ENCODE measurements at places on chromosomes 16 and 17.

DNA sequence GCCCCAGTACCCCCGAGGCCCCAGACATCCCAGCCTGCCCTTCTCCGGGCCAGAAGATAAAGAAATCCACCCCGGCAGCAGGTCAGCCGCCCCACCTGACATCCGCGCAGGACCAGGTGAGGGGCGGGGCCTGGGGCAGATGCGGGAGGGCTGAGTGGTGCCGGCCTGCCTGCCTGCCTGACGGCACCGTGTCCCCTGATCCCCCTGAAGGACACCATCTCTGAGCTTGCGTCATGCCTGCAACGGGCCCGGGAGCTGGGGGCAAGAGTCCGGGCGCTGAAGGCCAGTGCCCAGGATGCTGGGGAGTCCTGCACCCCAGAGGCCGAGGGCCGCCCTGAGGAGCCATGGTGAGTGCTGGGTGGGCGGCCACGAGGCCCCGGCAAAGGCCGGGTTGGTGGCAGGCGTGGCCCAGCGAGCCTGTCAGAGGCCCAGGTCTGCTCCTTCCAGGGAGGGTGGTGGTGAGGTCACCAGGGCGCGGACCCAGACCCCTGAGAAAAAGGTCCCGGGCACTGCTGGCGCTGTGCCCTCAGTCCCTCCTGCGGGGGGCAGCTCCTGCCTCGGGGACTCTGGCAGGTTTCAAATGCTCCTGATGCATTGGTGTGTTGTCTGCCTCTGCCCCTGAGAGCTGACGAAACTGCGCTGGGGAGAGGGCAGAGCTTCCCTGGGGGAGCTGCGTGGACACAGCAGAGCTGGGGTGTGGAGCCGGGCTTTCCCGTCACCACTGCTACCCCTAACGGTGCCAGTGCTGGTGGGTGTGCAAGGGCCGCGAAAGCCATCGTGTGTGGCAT lies 1.2 kb downstream of the CDT1 start:
- DNase-seq: no peak

- no peak for DNase-seq
These were observed 789 bp downstream of the CSNK1D start for GRCh38 chr17:82272495-82273326.

- DNase-seq: no peak
These were observed 13.2 kb downstream of the ZNF469 start for GRCh38 chr16:88395669-88396584.

DNA sequence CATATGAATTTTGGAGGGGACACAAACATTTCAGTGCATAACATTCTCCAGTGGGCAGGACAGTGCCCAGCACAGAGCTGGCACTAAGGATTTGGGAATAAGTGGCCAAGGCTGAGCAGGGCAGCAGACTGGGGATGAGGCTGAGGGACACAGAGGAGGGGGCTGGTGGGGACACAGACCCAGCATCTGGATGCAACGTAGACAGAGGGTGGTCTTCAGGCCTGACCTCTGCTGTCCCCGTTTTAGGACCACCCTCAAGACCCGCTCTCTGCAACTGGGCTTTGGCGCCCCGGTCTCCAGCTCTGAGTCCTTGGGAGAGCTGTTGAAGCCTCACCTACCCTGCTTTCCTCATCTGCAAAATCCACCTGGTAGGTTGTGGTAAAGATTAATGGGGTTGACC lies 3.3 kb upstream of the PRSS33 start:
- DNase-seq: no peak

DNA sequence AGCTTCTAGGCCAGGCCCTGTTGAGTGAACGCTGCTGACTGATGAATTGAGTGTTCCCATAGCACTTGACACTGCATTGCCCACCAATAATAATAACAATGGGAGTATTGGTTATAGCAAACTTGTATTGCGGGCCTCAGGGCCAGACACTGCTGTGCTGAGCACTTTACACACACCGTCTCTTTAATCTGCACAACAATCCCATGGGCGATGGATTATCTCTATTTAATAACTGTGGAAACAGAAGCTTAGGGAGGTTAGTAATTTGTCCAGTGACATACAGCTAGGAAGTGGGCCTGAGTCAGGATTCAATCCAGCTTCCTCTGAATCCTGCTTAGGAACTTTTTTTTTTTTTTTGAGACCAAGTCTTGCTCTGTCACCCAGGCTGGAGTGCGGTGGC lies 11.2 kb downstream of the ARHGAP23 start:
- no peak for DNase-seq

- no peak for DNase-seq
These were observed 340.3 kb upstream of the CDH5 start for GRCh38 chr16:66026211-66026610.

DNA sequence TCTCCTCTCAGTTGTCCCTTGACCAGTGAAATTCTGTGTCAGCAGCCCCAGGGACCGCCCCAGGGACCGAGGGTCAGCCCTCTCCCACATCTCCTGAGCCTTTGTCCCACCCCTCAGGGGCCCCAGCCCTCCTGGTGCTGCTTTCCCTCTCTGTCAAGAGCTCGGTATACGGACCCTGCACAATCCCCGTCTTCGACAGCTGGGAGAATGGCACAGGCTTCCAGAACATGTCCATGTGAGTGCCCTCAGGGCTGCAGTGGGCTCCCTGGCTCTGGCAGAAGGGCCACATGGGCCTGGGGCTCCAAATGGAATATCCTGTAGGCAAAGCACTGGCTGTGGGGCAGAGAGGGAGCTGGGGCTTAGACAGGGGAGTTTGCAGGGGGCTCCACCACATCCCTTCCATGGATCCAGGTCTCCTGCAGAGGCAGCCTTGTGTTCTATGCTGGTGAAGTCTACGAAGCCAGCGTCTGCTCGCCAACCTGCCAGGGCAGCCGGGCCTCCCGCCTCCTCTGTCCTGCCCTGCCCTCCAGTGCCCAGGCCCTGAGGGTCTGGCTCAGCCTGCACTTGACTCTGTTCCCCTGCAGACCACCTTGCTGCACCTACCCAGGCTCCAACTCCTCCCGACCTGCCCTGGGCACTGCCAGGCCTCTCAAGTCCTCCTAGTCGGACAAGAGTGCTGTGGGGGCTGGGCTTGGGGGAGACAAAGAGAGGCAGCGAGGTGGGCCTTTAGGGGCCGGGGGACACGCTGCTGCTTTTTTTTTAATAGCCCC lies 28.0 kb downstream of the ADGRG5 start:
- DNase-seq: no peak

DNA sequence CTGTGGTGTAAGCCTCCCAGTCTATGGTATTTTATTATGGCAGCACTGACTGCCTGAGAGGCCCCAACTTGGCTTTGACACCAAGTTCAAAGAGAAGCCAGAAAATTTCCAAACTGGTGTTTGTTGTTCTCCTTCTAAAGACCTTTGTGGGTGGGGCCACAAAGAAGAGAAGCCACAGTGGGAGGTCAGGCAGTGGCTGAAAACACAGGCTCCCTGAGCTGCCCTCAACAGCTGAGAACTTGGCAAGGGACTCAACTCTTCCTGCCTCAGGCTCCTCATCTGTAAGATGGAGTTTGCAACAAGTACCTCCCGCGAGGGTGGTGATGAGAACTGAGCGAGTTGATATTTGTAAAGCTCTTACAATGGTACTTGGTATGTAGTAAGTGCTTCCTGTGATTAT lies 18.2 kb downstream of the CES5A start:
- DNase-seq: no peak

DNA sequence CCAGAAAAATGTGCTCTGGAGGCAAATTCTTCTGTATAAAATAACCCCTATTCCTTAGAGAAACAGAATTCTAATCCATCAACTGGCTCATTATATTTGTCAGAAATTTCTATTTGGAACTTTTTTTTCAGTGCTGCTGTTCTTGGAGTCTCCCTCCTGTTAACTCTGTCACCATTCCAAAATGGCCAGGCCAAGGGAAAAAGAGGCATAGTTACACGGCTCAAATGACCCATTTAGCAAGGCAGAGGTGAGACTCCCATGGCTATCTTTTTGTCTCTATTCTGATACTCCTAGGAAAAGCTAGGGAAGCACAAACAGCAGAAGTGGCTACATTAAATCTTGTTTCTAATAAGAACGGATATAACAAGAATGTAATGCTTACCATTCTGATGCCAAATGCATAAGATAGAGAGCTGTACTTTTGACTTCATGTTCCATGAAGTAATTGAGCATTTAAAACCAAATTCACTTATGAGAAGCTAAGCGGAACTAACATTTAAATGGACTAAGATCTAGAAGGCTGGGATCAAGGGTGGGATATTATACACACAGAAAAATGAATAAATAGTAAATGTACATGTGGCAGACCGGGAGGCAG lies 64.4 kb upstream of the CORO6 start:
- no peak for DNase-seq

- DNase-seq: no peak
These were observed 9.6 kb downstream of the GSDMB start for GRCh38 chr17:39908789-39909352.
